ENCODE measurements at places on chromosomes 4 and X.

DNA sequence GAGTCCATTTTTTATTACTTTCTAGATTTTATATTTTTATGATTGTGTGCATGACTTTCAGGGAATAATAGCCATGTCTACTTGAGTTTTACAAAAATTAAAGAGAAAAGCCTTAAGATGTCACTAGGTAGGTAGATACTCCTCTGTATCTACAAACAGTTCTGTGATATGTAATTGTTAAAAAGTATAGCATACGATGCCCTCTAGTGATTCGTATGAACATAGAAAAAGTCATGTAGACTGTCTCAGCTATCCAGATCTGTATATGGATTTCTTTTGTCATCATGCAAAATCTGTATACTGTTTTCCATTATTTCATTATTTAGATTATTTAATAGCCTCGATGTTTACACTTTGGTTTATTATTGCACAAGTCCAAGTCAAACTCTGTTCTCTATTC, 856.6 kb downstream of the CENPC start:
- DNase-seq, result no peak

- DNase-seq, result no peak
These were observed 66.4 kb upstream of the BRS3 start for GRCh38 chrX:136421338-136421737.

- DNase-seq, result no peak
These were observed 23.6 kb upstream of the TBC1D14 start for GRCh38 chr4:6885953-6886557.

DNA sequence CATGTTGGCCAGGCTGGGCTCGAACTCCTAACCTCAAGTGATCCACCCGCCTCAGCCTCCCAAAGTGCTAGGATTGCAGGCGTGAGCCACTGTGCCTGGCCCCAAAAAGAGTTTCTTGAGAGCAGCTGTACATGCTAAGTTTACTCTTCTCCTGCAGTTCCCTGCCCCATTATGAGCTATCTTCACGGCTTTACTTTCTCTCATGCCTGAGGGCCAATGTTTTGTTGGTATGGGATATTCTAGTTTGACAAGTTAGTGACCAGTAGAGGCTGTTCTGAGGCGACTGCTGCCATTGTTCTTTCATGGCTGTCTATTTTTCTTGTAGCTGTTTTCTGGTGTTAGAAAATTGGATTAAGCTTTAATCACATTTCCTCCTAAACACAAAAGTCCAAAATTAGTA, 78.0 kb upstream of the STX18 start:
- no peak for DNase-seq

- DNase-seq, result no peak
These were observed 19.9 kb downstream of the MAGEB17 start for GRCh38 chrX:16187024-16187760.

DNA sequence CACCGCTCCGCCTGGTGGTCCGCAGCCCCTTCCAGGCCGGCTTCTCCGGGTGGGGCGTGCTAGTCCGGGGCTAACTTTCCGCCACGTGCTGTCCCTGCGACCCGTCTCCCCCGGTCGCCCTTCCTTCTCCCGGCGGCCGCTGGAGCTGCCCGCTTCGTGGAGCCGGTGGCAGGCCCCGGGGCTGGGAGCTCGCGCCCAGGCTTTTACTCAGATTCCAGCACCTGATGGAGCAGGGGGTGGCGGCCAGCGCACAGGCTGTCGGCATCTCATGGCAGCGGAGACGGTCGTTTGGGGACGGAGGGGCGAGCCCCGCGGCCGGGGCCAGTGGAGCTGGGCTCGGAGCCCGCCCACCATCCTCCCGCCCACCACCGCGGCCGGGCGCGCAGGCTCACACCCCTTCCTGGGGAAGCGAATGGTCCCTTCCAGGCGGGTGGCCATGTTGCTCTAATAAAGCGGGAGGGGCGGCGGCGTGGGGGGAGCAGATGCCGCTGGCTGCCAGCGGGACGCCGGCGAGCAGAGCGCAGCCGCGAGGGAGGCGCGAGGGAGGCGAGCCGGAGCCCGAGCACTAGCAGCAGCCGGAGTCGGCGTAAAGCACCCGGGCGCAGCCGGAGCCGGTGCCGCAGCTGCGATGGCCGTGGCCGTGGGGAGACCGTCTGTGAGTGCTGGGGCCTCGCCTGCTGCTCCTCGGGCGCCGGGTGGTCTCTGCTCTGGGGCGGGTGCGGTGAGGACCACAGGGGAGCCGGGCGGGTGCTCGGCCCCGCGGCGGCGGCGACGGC, at the start of gene SEPTIN11:
Gene SEPTIN11 (plus strand): TSS at position 477 of the 776 bp plus-strand sequence. CDS start 152 bp downstream, at position 629.
- peak; percentile 74 for DNase-seq

- no peak for DNase-seq
These were observed 134.2 kb downstream of the PTTG2 start for GRCh38 chr4:38094419-38094818.

GRCh38 chrX:130110379-130111219, at the start of gene ELF4:
ELF4 (minus strand) TSS chrX:130110497; CDS start chrX:130081330, 29,167 bp downstream.
- no peak for DNase-seq

DNA sequence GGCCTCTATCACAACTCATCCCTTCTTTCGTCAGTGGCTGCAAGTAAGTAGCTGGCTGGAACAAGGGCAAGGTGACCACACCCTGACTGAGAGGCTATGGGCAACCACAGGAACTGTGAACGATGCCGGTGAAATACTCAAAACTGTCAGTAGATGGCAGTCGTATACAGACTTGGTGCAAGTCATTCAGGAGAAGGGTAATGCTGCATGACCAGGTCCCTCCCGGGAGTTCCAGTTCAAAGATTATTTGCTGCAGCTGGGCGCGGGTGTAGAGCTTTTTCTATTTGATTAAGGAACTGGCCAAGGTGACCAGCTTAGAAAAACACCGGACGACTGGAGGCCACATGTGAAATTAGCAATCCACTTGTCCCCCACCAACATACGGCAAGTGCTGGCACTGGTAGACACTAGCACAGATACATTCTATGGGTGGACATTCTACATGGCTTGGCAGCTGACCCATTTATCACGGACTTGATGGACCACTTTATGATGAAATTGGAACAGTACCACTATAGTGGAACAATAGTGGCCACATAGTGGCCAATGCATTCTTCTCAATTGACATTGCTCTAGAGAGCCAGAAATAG, 726.6 kb downstream of the TRAM1L1 start:
- DNase-seq, result no peak

DNA sequence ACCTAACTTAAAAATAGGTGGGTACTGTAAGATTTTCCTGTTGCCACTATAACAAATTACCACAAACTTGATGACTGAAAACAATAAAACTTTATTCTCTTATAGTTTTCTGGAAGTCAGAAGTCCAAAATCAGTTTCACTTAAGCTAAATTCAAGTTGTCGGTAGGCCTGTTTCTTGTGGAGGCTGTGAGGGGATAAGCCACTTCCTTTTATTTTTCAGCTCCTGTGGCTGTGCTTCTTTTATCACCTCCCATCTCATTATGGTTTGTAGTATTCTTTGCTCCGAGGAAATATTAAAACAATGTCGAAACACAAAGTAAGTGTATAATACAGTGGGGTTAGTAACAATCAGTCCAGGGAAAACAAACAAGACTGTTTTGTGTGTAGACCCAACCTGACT, 610.5 kb upstream of the TECRL start:
- DNase-seq, result no peak

- no peak for DNase-seq
These were observed 81.9 kb downstream of the FAM114A1 start for GRCh38 chr4:38949411-38950051.

DNA sequence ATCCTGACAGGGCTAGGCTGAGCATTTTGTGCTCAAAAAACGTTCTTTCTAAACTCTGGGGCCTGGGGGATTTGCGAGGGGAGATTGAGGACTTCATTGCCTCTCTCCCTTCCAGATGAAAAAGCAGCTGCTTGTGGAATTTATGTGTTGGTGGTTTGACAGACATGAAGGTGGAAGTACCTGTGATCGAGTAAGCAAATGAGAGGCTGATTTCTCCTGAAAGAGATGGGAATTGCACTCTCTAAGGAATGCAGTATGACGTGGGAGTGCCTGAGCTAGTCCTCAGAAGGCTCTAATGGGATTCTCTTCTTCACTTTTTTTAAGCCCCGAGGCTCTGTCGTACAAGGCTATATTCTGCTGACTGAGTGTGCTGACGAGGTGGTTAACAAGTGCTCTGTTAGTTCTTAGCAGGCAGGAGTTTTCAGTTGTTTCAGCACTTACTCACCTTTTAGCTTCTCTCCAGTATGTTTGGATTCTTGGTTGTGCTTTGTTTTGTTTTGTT, 426.8 kb upstream of the CNKSR2 start:
- no peak for DNase-seq

- no peak for DNase-seq
These were observed 13.3 kb upstream of the PITX2 start for GRCh38 chr4:110636171-110636679.

DNA sequence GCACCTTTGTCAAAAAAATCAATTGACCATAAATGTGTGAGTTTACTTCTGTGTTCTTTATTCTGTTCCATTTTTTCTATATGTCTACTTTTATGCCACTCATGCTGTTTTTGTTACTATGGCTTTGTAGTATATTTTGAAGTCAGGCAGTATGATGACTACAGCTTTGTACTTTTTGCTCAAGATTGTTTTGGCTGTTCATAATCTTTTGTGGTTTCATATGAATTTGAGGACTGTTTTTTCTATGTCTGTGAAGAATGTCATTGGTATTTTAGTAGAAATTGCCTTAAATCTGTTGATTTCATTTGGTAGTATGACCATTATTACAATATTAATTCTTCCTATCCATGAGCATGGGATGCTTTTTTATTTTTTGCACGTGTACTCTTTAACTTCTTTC, 346.8 kb downstream of the PPP3CA start:
- no peak for DNase-seq

GRCh38 chr4:18214411-18215055, 193.0 kb upstream of the LCORL start:
- DNase-seq, result no peak

DNA sequence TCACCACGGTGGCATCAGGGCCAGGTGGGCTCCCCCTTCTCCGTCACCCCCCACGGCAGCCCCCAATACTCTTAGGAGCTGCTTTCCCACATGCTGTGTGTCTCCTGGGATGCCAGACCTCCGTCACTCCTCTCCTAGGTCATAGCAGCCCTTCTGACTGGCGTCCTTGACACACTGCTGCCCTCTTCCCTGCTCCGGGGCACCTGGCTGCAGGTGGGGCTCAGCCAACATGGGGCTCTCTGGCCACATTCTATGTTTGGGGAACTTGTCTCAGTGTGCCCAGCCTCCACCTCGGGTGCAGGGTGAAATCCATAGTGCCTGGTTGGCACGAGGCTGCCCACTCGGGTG, 13.8 kb downstream of the TMEM175 start:
- DNase-seq, result no peak

DNA sequence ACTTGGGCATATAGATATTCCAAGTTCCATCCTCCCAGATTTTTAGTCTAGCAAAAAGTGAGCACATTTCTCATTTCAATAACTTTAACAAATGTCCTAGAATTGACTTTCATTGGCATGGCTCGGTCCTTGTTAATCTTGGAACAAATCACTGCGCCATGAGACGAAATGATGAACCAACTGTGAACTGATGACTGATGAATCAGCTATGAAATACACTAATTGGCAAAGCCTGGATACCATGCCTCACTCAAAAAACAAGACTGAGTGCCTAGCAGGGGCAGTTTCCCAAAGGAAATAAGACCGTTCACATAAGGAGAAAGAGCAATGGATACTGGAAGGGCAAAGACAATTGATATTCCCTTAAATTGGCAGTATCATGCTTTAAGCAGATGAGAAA, 248.6 kb upstream of the VEGFC start:
- DNase-seq, result no peak

GRCh38 chr4:58219179-58219578, 1109.0 kb upstream of the IGFBP7 start:
- no peak for DNase-seq

DNA sequence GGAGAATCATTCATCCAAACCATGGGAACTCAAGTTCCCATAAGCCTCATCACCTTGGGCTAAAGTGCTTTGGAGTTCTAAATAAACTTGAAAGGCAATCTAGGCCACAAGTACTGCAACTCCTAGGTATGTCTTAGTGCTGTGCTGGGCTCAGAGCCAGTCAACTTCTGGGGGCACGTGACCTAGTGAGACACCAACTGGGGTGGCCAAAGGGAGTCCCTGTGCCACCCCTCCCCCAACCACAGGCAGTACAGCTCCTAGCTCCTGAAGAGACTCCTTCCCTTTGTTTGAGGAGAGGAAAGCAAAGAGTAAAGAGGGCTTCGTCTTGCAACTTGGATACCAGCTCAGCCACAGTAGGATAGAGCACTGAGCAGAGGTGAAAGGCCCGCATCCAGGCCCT, 154.2 kb upstream of the IL1RAPL2 start:
- no peak for DNase-seq

GRCh38 chr4:139227729-139228404, 50.8 kb upstream of the ELF2 start:
- no peak for DNase-seq

GRCh38 chrX:12984603-12985319, 9.9 kb downstream of the TMSB4X start:
- no peak for DNase-seq

- no peak for DNase-seq
These were observed 31.2 kb downstream of the PRDM8 start for GRCh38 chr4:80228460-80228859.

- no peak for DNase-seq
These were observed 164.4 kb downstream of the QDPR start for GRCh38 chr4:17347445-17347844.

GRCh38 chr4:179762840-179763239, 2320.6 kb upstream of the AGA start:
- no peak for DNase-seq

GRCh38 chr4:86043755-86044592, 315.9 kb downstream of the MAPK10 start:
- DNase-seq, result no peak

DNA sequence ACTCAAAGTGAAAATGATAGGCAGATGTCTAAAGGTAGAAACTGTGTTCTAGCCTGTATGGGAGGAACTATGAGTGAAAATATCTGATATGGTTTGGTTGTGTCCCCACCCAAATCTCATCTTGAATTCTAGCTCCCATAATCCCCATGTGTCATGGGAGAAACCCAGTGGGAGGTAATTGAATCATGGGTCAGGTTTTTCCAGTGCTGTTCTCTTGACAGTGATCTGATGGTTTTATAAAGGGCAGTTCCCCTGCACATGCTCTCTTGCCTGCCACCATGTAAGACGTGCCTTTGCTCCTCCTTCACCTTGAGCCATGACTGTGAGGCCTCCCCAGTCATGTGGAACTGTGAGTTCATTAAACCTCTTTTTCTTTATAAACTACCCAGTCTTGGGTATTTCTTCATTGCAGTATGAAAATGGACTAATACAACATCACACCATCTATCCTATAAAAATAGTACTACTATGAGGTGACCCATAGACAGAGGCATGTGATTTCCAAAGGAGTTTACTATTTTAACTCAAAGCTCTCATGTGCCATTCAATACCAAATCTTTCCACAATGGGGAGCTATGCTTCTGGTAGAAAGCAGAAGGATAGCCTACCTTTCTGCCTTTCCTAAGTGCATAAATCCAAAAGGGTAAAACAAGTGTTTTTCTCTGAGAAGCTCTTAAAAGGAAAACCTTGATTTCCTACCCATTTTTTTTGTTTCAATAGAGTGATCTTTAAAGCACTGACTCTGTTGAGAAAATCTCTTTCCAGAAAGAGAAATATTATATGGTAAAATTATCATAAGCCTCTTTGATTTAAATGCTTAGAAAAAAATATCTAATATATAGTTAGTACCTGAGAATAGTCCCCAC, 38.8 kb downstream of the SEC31A start:
- no peak for DNase-seq

- DNase-seq, result no peak
These were observed 54.4 kb upstream of the ESX1 start for GRCh38 chrX:104309169-104309568.
